ENCODE measurements at places on chromosomes 6 and 20.

- DNase-seq: no peak
Measured at GRCh38 chr6:13096084-13096483, 232.3 kb downstream of the TBC1D7 start.

GRCh38 chr20:49676581-49677291 is 36.9 kb downstream of the B4GALT5 start:
- DNase-seq: no peak

DNA sequence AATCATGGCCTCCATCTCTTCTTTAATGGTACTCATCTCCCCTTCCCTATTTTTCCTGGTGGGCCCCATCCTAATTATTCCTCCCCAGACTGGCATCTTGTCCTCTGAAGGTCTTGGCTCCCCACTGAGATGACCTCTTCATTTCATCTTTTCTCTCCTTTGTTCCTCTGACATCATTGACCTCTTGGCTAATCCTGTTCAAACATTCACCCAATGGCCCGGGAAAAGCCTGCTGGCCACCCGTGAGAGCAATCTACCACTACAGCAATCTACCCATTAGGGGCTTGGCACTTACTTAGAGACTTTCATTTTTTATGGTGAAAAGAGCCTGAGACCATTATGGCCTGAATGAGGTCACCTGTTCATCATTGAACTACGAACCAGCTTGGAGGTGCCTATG is 130.8 kb downstream of the DNAH8 start:
- no peak for DNase-seq

DNA sequence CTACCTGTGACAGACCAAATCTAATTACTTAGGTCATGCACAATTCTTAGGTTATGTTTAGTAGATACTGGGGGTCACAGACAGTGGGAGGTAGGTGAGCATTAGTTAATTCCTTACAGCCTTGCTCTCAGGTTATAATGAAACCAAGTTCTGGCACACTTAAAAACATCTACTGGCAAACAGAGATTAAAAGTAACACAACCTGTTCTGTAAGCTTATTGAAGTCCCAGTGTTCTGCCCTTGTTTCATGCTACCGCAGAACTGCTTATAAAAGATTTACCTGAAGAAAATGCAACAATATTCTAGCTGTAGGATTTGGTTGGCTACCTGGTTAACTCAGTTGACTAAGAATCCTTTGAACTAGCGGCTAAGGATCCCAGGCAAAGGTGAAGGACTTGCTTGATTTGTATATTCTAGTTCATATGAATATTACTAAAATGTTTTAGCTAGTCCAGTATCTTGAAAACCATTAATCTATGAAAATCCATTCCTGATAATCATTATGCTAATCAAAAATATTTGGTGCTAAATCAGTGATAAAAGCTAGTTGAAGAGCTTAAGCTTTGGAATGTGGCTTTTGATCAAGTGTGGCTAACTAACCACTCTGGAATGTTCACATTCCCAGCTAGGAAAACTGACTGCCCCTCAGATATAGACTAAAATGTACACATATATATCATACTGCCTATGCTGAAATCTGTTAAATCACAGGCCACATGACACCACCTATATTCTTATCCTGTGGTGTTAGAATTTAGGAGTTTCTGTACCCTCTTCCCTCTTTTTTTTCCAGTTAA is 7.2 kb downstream of the PEX3 start:
- DNase-seq: no peak

DNA sequence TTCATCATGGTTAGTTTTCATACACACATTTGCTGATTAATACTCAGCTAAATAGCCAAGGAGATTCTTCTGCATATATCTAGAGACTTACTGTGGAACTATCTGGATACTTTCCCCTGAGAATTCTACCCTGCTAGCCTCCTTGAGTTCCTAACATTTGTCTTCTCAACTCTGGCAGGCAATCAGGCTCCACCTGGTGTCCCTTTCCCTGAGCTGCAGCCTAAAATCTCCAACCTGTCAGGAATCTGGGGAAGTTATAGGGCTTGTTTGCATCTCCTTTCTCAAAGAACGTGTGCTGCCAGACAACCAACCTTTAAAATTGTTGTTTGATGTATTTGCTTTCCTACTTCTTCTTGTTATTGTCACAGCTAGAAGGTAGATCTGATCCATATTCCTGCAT is 73.4 kb downstream of the FUT9 start:
- no peak for DNase-seq

DNA sequence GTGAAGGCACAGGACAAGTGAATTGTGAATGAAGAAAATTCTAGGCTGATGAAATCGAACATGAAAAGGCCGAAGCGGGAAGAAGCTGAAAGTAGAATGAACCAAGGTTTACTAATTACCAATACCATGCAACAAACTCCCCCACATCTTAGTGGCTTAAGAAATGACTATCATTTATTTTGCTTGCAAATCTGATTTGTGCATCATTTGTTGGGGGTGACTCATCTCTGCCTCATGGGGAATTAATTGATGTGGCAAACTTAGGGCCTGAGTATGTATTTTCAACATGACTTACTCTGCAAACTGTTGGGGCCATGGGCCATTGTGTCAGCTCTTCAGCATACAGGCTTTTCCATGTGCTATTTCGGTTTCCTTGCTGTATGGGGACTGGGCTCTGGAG is 26.8 kb downstream of the PPP1R14C start:
- DNase-seq: no peak

DNA sequence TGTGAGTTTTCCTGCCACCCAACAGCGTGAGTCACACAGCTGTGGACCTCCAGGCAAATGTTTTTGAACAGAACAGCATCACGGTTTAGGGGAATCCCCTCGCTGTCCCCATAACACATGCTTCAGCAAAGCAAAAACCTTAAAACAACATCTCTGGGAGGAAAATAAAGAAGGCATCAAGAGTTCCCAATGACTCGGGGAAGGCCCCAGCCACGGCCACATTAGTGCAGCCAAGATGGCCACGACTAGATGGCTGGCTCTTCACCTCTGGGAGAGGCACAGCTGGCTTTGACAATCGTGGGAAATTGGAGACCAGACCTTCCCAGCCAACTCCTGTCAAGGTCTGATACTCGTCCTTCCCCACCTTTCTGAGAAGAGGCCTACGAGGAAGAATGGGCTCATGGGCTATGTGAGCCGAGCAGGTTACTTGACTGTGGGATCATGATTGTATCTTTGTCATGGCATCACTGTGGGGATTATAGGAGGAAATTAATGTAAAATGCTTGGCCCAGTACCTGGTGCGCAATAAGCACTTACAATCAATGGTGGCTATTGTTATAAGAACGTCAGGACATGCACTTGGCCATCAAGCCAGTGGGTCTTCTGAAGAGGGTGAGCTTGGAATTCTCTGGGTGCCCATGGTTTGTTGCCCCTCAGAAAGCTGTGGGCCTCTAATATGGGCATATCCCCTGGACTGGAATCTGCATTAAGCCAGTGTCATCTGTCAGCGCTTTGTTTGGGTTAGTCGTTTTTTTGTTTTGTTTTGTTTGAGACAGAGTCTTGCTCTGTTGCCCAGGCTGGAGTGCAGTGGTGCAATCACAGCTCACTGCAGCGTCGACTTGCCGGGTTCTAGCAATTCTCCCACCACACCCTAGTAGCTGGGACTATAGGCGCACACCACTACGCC is 43.6 kb downstream of the FGD2 start:
- peak; percentile 77 for DNase-seq

GRCh38 chr20:50329981-50330503 is 139.4 kb downstream of the CEBPB start:
- DNase-seq: no peak

GRCh38 chr20:2900845-2901592 is 27.7 kb downstream of the PTPRA start:
- no peak for DNase-seq

DNA sequence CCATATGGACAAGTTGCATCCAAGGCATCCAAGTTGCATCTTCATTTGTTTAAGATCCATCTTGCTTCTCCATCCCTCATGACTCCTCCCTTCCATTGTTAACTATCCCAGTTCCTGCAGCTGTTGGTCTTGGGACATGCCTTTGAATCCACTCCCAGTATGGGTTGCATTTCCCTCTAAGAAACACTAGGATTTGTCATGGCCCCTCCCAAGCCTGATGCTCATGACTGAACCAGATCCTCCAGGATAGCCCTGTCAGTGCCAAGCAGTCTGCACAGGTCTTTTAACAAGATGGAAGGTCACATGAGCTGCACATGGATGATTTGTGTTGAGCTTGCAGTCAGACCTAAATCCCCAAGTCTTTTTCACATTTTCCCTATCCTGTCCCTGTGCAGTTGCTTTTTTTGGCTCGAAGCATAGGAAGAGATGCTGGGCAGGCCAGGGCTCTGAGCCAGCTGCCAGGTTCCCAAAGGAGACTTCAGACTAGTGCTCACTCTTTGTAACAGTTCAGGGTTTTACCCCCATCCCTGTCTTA is 4.2 kb downstream of the PPP2R5D start:
- DNase-seq: peak; percentile 59

DNA sequence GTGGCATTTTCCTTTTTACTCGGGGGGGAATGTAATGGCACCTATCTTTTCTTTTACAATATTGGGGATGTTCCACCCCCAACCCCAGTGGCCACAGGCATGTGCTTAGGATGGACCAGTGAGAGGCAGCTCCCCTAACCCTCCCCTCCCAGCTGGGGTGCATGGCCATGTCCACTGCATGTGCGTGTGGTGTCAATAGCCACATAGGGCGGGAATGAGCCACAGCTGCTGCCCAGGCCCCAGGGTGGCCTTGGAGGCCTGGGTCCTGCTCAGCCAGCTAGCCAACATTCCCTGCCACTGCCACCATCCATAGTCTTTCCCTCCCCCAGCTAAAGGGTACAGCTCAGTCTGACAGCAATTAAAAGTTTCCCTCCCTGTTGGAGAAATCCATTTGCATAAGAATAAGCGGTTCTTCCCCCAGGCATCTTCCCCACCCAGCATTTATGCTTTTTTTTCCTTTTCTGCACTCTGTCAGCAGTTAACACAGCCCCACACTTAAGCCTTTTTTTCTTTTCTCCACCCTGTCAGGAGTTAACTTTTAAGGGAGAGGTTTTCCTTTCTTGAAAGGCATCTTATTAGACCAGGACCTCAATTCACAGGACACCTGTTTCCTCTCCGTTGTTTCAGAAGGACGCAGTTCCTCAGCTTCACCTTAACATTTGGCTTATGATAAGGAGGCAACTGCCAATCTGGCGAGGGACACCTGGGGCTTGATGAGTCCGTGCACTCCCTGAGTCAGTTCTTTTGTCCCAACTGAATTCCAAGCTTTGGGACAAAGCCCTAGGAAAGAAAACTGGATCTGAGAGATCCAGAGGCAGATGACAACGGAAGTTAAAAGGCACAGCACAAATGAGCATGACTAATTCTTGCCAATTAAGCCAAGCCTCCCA is 121.4 kb downstream of the TPBG start:
- DNase-seq: peak; percentile 24

- DNase-seq: peak; percentile 20
Measured at GRCh38 chr6:74510878-74511277, 695.0 kb downstream of the COL12A1 start.

DNA sequence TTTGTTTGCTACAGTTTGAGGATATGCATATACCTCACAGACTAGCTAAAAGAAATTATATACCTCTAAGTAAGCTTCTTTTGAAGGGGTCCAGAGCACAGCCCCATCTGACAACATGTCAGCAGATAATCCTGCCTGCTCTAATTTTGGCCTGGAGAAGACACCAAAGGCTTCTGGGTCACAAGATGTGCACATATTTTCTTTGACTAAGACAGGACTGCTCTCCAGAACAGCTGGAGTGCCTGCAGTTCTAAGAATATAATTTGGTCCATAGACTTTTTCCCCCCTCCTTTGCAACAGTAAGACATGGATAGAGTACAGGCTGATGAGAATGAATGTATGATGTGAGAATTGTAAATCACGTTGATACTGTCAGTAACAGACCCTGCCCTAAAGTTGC is 107.9 kb upstream of the KCNK16 start:
- no peak for DNase-seq

DNA sequence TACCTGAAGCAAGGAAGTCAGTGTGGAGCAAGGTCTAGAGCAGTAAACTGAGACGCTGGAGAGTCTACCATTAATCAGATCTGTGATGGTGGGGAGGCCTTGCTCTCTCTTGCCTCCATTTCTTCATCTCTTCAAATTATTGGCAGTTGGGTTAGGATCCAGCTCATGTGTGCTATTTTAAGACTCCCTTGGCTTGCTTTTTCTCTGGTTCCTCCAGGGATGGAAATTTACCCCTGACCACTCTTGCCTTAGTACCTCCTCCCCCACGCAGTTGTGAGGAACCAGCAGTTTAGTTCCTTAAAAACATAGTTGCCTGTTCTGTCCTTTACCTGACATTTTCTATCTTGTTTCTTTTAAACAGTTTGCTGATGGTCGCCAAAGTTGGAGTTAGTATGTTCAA is 7.4 kb downstream of the TMEM14C start:
- no peak for DNase-seq

DNA sequence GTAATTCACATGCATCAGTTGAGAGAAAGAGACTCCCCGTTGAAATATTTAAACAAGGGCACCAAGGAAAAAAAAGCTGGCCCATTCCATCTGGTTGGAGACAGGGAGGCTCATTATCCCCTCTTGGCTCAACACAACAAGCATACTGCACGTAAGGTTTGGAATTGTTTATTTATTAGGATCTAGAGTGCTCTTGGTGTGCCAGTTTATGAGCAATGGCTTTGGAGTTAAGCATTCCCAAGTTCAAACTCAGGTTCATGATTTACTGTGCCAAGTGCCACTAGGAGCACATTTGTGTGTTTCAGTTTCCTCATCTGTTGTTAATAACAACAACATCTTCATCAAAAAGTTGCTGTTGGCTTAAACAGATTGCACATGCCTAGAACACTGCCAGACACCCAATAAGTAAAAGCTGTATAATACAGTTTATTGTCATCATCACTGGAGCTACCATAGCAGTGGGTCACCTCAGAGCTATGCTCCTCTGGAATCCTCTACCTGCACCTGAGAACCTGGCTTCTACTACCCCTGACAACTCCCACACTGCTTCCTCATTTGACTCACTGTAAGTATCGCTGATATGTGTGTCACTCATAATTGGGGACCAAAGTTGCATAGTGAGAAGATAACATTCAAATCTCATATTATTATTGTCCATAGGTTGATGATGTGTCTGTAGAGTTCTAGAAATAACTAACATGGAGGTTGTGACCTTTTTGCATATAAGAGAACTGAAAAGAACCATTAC is 5.4 kb downstream of the SLC17A3 start:
- no peak for DNase-seq

- DNase-seq: no peak
Measured at GRCh38 chr20:61692479-61692878, 373.2 kb downstream of the TAF4 start.

GRCh38 chr20:19996222-19996621 is 20.9 kb upstream of the NAA20 start:
- DNase-seq: no peak
